ENCODE measurements at places on chromosomes 4 and X. TPM values are rescaled to one million over a fixed set of nuclear protein-coding genes. Genes with fewer than 3 reads are reported as not detected.

GRCh38 chrX:110421500-110422455 lies 63.1 kb downstream of the RTL9 start:
- H3K27me3 ChIP-seq = no peaks in the 10 kb centered on the region
- no peaks in the 10 kb centered on the region for H3K4me1 ChIP-seq
- H3K27ac ChIP-seq = no peak overlapping the region
- H3K36me3 ChIP-seq = no peaks in the 10 kb centered on the region
- DNase-seq = no peak

DNA sequence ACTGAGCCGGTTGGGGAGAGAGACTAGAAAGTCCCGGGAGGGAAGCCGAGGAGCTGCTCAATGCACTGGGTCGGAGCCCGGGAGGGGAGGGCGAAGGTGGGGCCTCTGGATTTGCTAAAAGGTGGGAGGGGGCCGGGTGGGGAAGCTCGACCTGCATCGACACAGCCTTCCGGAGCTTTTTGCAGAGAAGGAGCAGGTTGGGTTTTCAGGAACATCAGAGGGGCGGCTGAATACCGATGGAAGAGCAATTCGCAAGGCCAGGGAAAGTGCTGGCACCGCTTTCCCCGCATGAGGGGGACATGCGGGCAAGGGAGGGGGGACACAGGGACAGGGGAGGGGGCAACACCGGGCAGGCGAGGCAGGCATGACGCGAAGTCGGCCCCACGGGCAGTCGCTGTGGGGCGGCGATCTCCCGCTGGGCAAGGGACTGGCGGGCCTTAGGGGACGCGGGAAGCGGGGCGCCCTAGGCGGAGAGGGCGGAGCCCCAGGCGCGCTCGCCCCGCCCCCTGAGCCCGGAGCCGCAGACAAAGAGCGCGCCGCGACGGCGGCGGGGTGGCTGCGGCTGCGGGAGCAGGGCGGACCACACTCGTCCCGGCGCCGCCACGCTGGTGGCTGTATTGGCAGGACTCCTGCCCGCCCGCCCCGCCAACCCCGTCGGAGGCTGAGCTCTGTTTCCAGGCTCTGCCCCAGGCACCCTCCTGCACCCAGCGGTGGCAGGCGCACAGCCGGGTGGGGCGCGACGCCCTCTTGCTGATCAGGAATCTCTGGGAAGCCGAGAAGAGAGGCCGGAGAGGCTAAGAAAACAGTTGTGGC lies 11.6 kb downstream of the PDZD4 start:
- H3K27me3 ChIP-seq = no peaks in the 10 kb centered on the region
- no peaks in the 10 kb centered on the region for H3K36me3 ChIP-seq
- H3K27ac ChIP-seq = peak overlapping the region; percentile 86
- peak overlapping the region; percentile 29 for H3K4me3 ChIP-seq
- DNase-seq = peak; percentile 82

DNA sequence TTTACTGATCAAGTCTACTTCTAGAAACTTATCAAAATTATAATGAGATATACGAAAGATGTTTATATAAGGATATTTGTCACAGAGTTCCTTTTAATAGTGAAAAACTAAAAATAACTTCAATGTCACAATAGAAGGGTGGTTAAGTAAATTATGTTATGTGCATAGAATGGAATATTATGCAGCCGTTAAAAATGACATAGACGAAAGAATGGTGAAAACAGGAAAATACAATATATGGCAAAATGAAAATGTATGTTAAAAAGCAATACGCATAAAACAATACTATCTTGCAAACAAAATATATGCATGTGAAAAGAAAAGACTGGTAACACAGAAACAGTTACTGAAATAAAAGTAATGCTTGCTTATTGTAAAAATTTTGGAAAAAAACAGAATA lies 19.1 kb downstream of the ZDHHC9 start:
- no peaks in the 10 kb centered on the region for H3K27me3 ChIP-seq
- H3K4me3 ChIP-seq = no peak overlapping the region
- peaks cover 16% of the 10 kb centered on the region for H3K36me3 ChIP-seq
- no peak for DNase-seq
- no peak overlapping the region for H3K27ac ChIP-seq
- no peaks in the 10 kb centered on the region for H3K4me1 ChIP-seq

GAGE1 gene
- not detected for total RNA-seq

MAGED2 gene
- 261 TPM for total RNA-seq

DNA sequence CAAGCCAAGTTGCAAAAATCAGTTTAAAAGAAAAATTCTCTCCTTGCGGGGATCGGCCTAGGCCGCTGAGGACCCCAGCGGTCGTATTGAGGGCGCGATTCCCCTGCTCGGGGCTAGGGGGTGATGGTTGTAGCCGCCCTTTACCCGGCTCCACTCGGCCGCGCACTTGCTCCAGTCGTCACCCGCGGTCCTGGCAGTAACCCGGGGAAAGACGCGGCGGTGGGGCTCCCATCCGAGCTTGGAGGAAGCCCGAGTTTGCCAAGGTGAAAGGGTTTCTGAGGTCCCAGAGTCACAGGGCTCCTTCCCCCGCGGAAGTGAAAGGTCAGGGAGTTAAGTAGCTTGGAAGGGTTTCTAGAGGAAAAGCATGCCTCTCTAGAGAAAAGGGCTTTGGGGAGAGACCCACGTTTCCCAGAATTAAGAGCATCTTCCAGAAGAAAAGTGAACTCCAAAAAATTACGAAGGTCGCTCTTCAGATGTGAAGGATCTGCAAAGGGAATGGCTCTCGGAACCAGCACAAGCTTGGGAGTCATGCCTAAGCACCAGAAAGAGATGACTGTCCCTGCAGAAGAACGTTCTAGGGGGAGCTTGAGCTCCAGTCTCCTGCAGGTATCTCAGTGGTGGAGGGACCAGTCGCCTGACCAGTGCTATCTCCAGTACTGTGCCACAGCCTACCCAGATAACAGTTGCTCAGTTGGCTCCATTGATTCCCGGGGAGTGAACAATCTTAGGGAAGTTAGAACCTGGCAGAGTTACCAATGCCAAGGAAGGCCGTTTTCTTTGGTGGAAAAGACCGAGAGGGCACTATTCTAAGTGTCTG lies 875 bp downstream of the LAP3 start:
- H3K36me3 ChIP-seq = peaks cover 33% of the 10 kb centered on the region
- H3K4me3 ChIP-seq = peak overlapping the region; percentile 85
- peaks cover 3% of the 10 kb centered on the region for H3K4me1 ChIP-seq
- no peaks in the 10 kb centered on the region for H3K27me3 ChIP-seq
- H3K27ac ChIP-seq = peak overlapping the region; percentile 64

GRCh38 chrX:39450234-39450977 lies 647.4 kb downstream of the BCOR start:
- H3K27me3 ChIP-seq = no peaks in the 10 kb centered on the region
- H3K27ac ChIP-seq = no peak overlapping the region
- H3K4me3 ChIP-seq = no peak overlapping the region
- H3K36me3 ChIP-seq = no peaks in the 10 kb centered on the region
- DNase-seq = no peak

SRP72 gene
- total RNA-seq = 122 TPM

All from endodermal cell (in vitro differentiated cells).